ENCODE measurements at places on chromosomes 4 and X.

DNA sequence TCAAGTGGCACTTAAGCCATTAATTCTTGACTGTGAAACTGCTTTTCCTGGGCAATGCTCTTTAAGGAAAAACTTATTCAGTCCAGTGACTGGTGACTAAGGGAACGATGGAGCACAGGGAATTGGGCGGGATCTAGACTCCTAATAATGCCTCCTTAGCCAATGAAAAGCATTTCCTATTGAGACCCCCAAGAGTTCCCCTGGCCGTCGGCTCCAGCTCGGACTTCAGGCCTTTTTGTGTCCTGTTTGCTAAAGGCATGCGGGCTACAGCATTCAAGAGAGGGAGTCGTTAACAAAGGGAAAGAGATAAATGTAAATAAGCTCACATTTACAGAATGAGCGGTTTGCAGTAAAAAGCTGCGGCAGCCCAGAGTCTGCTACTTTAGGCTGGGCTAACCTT lies at the start of gene LPAR4:
Gene LPAR4, plus strand, starts transcription at position 232 of the 400 bp plus-strand sequence. CDS start 7,150 bp downstream, outside the sequence.
- no peak for DNase-seq

DNA sequence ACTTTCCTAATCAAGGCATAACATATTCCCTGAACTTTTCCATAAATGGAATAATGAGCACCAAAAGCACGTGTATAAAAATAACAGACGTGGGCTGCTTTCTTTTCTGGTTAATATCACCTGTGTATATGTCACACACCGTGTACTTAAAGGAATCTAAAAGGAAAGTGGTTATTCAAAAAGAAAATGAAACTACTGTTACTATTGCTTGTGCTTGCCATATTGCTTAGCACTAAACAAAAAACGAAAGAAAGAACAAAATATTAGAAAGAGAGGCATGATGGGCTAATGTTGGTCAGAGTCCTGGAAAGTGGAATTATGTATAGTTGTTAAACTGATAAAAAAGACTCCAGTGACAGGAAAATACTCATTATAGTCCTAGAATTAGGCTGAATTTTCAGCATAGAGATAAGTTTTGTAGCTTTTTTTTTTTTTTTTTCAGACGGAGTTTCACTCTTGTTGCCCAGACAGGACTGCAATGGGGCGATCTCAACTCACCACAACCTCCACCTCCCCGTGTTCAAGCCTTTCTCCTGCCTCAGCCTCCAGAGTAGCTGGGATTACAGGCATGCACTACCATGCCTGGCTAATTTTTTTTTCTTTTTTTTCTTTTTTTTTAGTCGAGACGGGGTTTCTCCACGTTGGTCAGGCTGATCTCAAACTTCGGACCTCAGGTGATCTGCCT lies 123.2 kb downstream of the PABPC4L start:
- no peak for DNase-seq

DNA sequence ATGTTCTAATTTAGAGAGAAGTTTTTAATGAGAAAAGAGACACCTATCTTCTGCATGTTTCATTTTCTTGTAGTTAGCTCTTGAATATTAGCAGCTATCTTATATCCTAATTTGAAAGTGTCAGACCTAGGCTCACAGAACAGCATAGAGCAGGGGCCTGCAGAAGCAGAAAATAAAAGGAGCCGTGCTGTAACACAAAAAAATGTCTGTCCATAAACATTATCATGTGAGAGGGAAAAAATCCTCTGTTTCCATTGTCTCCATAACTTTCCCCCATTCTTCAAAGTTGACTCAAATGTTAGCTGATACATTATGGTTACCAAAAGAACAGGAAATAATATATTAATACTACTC lies 329.2 kb upstream of the EPHA5 start:
- no peak for DNase-seq

- DNase-seq: peak; percentile 47
Measured at GRCh38 chr4:143558823-143559756, 45.6 kb downstream of the SMARCA5 start.

DNA sequence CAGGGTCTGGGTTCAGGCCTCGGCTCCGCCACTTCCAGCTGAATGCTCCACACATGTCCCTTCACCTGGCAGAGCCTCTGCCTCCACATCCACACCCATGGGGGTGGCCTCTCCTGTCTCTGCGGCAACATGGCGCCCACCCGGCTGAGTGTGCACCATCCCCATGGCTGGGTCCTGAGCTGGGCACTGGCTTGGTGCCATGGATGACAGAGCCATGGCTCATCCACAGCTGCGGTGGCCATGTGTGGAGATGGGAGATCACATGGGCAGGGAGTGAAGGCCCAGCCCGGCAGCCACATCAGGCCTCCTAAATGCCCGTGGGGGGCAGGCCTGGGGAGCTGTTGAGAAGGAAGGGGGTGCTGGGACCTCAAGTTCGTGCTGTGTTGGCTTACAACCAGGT lies 213.7 kb downstream of the AFAP1 start:
- peak; percentile 94 for DNase-seq

- no peak for DNase-seq
Measured at GRCh38 chrX:136269921-136270320, 18.7 kb upstream of the MAP7D3 start.

DNA sequence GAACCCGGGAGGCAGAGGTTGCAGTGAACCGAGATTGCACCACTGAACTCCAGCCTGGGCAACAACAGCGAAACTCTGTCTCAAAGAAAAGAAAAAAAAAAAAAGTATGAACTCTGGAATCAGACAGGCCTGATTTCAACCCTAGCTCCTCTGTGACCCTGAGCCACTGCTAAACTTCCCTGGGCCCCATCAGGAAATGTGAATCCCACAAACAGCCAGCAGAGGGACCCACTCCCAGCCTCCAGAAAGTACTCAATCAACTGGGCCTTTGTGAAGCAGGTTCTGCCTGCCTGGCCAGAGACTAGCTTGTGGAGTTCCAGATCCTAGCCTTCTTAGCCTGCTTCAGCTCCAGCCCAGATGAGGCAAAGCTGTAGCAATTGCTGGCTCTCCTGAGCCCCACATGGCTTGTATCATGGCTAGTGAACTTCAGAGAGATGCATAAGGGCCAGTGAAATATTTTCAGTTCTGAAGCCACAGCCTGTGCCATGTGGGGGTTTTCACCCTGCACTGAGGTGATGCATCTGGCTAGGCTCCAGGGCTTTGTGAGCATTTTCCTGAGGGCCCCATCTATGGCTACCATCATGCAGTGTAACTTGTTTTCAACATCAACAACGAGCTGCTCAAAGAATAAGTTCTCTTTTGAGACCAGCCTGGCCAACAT lies 7.2 kb upstream of the IDS start:
- peak; percentile 48 for DNase-seq

GRCh38 chrX:136048446-136048845 lies 63.2 kb downstream of the SLC9A6 start:
- DNase-seq: no peak

DNA sequence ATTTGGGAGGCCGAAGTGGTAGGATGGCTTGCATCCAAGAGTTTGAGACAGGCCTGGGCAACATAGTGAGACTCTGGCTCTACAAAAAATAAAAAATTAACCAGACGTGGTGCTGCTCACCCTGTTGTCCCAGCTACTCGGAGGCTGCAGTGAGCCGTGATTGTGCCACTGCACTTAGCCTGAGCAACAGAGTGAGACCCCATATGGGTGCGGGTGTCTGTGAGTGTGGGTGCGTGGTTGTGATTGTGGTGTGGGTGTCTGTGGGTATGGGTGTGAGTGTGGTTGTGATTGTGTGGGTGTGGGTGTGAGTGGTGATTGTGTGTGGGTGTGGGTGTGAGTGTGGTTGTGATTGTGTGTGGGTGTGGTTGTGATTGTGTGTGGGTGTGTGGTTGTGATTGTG lies 114.6 kb downstream of the UBE2K start:
- no peak for DNase-seq

GRCh38 chr4:3682236-3683076 lies 83.7 kb upstream of the ADRA2C start:
- no peak for DNase-seq

- DNase-seq: no peak
Measured at GRCh38 chrX:68708503-68709290, 61.2 kb downstream of the STARD8 start.

- DNase-seq: no peak
Measured at GRCh38 chr4:174199735-174200134, 83.7 kb downstream of the FBXO8 start.

GRCh38 chr4:1516261-1516660 lies 110.0 kb upstream of the NKX1-1 start:
- DNase-seq: no peak

- no peak for DNase-seq
Measured at GRCh38 chrX:39484159-39485068, 613.3 kb downstream of the BCOR start.

GRCh38 chr4:6389142-6389825 lies 83.1 kb downstream of the PPP2R2C start:
- DNase-seq: no peak

GRCh38 chr4:78707268-78707667 lies 68.9 kb upstream of the BMP2K start:
- DNase-seq: no peak

- no peak for DNase-seq
Measured at GRCh38 chr4:113541933-113542332, 219.6 kb downstream of the CAMK2D start.

DNA sequence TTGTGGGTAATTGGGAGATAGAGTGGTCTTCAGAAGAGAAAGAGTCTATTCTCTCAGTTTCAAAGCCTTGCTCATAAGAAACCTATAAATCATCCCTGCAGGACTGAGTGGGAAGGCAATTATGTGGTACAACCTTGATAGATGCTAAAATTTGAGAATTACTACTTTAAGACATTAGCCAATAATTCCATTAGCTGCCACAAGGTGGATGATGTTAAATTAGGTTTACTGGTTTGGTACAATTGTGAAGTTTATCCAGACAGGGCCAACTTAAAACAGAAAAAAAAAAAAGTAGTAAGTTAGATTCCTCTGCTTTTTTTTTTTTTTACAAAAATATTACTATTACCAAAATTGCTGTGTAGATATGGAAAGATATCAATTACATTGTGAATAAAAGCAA lies 73.2 kb upstream of the AMOT start:
- DNase-seq: no peak

DNA sequence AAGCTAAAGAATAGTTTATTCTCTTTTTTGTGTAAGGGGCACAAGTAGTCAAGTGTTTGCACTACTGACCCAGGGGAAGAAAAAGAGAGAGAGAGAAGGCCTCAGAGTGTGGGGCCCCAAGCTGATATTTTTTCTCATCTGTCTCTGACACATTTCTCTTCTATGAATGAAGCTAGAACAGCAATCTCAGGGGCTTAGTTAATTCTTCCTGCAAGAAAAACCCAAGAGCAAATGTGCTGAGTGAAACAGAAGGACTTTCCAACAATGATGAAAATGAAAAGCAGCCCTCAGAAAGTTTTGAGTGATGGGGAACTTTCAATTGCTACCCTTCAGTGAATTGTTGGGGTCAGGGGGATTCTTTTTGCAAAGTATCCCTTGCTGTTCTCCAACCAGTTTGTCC lies 9.2 kb upstream of the MSN start:
- no peak for DNase-seq

DNA sequence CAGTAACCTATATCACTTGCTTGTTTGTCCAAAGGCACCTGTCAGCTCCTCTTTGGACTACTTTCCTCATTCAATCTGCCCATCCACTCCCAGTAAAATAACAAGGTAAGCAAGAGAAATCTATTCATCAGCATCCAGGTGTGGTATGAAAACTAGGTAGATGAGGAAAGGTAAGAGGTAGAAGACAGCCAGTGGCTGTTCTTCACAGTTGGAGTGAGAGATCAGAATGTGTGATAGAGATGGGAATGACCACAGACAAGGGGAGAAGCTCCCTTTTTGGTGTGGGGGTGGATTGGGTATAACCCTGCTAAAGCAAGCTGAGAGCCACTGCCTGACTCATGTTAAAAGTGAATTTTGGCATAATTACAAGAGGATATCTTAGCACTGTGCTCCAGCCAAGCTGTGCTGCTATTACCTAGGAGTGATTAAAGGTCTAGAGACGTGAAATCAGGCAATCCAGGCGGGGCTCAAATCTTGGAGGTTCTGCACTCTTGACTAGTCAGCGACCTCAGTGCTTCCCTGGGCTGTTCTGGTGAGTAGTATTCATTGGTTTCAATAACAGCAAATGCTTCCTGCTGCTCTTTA lies 28.1 kb upstream of the RASL11B start:
- no peak for DNase-seq

Data from posterior cingulate gyrus (tissue), 11 donors.